ENCODE measurements at places on chromosomes 4 and X.

- no peak for DNase-seq
These were observed 71.8 kb downstream of the FUNDC1 start for GRCh38 chrX:44470816-44471215.

DNA sequence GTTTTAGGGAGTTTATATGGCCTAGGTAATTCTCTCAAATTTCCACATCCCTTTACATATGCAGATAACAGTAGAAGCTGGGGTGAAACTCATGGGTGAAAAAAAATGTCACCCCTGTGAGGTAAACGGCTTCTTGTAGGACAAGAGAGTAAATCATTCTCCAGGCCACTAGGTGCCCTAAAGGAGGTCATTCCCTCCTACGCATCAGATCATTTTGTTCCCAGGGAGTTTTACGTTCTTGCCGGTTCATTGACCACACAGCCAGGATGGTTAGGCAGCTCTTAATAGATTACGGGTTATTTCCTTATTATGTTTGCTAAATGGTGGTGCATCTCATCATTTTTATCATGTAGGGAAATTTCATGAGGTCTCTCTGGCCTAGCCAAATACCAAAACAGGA lies 225.8 kb upstream of the NOCT start:
- no peak for DNase-seq

- DNase-seq, result no peak
These were observed 66.4 kb upstream of the OR13H1 start for GRCh38 chrX:131477498-131477897.

DNA sequence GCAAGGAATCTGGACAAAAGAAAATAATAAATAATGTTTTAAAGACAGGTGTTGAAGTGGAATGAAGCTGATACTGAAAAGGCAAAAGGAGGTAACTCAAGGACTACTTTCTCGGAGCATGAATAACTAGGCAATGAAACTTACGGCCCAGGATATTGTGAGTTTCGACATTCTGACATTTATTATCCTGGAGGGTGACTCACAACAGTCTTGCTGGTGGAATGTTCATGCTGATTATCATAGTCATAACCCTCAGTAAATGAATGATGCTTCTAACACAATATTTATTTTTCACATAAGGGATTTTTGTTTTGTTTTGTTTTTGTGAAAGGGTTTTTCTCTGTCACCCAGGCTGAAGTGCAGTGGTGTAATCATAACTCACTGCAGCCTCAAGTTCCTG lies 147.0 kb upstream of the HPGD start:
- DNase-seq, result no peak

DNA sequence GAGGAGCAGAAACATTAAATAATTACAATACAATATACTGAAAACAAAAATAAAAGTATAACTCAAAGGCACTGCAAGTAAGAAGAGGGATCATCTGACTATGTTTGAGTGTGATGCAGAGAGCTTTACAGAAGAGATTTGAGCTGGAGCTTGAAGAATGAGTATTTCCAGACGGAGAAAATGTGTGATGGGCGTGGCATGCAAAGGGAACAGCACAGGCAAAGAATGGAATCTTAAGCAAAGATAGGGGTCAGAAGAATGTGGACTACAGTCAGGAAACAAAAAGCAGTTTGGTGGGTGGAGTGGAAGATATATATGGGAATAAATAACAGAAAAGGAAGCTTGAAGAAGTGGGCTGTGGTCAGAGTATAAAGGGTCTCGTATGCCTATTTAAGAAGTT lies 45.5 kb downstream of the OPHN1 start:
- no peak for DNase-seq

- no peak for DNase-seq
These were observed 28.4 kb downstream of the LEF1 start for GRCh38 chr4:108140328-108140727.

DNA sequence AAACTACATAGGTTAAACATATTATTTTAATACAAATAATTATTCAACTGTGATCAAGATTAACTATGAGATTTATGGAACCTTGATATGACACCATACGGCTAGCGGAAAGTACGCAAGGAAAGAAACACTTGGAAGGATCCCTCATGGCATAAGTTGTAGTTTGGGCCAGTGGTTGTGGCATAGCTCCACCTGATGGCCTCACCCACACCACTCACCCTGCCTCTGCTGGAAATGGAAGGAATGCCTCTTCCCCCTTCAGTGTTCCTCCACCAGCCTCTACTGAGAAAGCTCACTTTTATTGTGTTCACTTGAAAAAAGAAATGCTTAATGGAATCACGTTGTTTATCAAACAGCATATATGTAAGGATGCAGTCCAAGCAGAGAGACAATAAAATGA lies 86.4 kb downstream of the BMP15 start:
- DNase-seq, result no peak

- DNase-seq, result no peak
These were observed 100.6 kb downstream of the KCNIP4 start for GRCh38 chr4:21848021-21848420.

DNA sequence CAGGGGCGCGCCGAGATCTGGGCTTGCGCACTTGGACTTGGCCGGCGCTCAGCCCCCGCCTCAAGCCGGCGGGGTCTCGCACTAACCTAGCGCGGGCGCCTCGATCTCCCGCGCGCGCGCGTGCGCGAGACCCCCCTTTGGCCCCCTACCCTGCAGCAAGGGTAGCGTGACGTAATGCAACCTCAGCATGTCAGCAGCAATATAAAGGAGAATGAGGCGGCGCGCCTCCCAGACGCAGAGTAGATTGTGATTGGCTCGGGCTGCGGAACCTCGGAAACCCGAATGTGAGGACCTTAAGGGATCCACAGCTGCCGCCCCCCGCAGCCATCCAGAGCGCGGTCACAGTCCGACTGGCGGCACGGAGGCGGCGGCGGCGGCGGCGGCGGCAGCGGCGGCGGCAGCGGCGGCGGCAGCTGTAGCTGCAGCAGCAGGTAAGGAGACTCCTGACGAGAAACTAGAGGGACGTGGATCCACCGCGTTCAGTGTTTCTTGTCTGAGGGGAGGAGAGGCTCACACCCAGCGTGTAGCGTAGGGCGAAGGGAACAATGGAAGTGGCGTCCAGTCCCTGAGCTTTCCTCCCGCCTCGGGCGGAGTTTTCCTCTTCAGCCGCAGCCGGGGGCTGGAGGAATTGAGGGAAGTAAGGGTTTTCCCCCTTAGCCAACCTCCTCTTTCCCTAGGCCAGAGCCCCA lies at the start of the genes SATL1 and ZNF711:
Gene SATL1, minus strand, starts transcription at position 19 of the 689 bp plus-strand sequence. CDS start 134,811 bp downstream, outside the sequence.
Gene ZNF711, plus strand, starts transcription at position 231 of the 689 bp plus-strand sequence. CDS start 3,582 bp downstream, outside the sequence.
- no peak for DNase-seq

DNA sequence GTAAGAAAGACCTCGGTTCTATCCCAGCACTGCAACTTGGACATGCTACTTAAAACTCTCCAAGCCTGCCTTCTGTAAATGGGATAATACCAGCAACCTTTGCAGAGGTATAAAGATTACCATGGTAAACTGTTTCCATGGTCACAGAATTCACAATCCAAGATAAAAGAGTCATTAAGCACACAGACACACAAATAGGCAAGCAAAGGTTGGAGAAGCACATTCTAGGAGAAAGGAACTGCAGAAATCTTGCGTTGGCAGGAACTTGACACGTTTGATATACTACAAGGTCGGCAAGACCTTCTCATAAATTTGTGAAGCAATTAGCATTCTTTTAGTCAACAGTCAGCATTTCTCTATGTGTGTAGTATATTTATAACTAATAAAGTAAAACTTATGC lies 12.3 kb upstream of the CHRNA9 start:
- DNase-seq, result no peak

- no peak for DNase-seq
These were observed 57.2 kb downstream of the SCML2 start for GRCh38 chrX:18297251-18297650.

GRCh38 chrX:80022363-80023031 lies 7.9 kb downstream of the TBX22 start:
- no peak for DNase-seq

DNA sequence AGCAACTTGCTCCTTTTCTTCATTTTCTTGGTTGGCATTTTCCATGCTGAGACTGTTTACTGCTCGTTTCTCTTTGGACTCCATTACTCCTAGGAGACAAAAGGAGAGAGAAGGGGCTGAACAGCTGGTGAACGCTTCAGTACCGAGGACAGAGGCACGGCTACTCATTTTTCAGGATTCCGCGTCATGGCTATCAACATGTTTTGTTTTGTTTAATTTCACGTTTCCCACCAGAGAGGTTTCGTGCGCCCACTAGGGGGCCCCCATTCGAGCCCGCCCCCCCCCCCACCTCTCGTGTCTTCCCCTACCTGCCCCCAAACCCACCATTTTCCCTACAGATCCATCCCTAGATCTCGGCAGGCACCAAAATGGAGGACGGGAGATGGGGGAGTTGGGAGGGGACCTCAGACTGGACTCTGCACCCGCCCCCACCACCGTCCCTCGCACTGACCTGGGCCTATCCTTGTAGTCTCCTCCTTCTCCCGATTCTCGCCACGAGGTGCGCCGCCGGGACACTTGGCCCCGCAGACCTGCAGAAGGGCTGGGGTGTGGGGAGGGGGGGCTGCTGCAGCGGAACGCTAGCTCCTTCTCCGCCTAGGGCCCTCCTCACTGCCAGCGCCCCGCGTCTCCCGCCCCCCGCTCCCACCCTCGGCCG lies 653 bp downstream of the BEX1 start:
- DNase-seq, result no peak

Measured in stimulated activated CD8-positive, alpha-beta memory T cell treated with anti-CD3 and anti-CD28 coated beads, Interleukin-7, amount 100 ng/mL, for 1 hour (primary cell).